K562 (cell line): ENCODE measurements at places on chromosomes 1 and 21.

DNA sequence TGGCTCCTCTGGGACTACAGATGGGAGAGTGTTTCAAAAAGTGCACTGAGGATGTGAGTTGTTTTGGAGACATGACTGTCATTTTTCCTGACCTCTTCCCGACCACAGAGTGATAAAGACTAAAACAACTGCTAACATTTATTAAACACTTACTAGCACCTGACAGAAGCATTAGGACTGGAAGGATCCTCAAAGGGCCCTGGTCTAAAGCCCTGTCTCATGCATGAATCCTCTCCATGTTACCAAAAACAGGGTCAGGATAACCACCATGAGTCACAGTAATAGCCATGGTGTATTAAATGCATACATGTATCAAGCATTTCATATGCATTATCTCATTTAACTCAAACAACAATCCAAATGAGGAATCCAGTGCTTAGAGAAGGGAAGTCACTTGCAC, 11.5 kb downstream of the CYB5RL start:
- no peak for DNase-seq

DNA sequence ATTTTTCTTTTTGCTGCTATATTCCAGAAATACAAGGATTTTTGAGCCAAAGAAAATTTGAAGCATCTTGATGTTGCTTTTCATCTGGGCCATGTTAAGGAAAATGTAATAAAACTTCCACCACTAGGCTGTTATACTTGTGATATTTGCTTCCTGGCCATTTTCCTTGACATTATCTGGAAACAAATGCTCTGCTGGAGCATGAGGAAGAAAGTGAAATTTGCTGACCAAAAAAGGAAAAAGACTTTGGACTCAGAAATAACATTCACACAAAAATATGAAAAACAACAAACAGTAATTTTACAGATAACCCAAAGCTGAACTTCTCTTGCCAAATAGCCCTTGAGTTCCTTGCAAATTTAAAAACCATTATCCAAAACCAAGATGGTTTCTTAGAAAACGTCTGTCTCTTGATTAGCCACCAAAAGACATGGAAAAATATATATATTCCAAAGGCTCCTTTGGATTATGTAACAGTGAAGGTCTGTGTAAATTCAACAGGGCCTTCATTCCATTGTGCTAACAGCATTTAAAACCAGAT, 344.5 kb downstream of the LMX1A start:
- no peak for DNase-seq

DNA sequence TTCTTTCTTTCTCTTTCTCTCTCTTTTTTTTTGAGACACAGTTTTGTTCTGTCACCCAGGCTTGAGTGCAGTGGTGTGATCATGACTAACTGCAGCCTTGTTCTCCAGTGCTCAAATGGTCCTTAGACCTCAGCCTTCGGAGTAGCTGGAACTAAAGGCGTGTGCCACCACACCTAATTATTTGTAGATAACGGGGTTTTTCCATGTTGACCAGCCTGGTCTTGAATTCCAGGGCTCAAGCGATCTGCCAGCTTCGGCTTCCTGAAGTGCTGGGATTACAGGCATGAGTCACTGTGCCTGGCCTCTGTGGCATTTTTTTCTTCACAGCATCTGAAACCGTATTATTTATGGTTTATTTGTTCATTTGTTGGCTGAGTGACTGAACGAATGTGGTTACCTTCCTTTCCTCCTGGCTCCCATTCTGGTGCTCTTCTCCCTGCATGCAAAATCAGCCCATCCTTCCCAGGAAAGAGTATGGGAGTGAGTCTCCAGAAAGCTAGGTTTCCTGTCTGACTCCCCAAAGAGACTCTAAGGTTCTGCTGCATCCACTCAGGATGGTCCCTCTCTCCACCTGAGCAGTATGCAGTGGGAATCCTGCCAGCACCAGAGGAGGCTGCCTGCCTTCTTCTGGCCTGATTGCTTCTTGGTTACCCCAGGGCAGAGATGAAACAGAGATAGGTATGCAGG, 155.0 kb upstream of the BEND5 start:
- DNase-seq: no peak

DNA sequence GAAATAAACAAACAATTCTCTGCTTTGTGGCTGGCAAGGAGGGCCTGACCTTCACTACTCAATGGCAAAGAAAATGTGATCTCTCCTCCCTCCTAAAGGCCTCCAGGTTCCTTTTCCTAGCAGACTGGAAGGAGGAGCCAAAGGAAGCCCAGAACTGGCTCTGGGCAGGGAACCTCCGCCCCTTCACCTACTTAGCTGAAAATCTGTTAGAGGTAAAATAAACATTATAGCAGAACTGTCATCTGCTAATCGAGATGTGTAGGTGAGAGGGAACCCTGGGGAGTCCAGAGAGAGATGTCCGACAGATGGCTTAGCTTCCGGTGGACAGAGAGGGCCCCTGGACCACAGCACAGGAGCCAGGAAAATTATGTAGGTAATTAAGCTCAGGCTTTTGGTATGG, 75.2 kb upstream of the KCNA3 start:
- no peak for DNase-seq

GRCh38 chr1:201248721-201249559, 34.4 kb upstream of the PKP1 start:
- DNase-seq: no peak

DNA sequence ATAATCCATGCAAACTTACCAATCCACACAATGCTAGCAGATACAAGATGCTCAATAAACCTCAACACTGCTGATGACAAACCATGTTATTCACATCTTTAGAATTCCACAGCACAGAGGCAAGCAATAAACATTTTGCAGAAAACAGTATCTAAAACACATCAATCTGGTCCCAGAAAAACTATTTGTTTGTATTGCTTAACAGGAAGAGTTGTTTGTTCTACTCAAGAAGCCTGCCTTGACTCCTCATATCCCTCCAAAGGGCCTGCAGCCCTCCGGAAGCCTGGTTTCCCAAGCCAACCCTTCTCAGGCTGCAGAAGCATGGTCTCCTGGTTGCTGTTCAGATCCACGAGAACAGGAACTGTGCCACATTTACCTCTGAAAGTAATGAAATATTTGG, 139.7 kb downstream of the RERE start:
- no peak for DNase-seq

GRCh38 chr1:155130272-155131006, 2.8 kb downstream of the EFNA1 start:
- DNase-seq: peak; percentile 57

- DNase-seq: peak; percentile 38
Measured at GRCh38 chr1:16207318-16208269, 4.9 kb downstream of the ARHGEF19 start.

GRCh38 chr1:179825798-179826460, 51.7 kb downstream of the TOR1AIP2 start:
- DNase-seq: no peak

DNA sequence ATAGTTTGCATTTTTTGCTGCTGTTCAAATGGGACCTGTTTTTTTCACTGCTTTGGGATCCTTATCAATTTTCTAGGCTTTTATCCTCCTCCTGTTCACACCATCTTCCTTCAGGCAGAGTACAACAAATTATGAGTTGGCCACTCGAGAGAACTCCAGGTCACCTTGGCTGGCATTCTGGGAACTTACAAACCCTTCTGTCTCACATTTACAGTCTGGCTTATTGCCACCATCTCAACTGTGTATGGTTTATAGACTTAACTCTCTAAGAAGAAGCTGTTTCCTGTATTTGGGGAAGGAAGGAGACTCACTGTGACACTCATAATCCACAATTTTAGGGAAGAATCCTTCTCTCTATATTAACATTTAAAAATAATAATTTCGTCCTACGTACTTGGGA, 5.4 kb upstream of the ZNF691 start:
- DNase-seq: no peak

- DNase-seq: no peak
Measured at GRCh38 chr1:170164103-170164763, 18.5 kb downstream of the NTMT2 start.

GRCh38 chr21:38796424-38796823, 9.3 kb upstream of the ETS2 start:
- DNase-seq: no peak

- DNase-seq: no peak
Measured at GRCh38 chr1:205230982-205231381, 3.2 kb downstream of the TMCC2 start.

DNA sequence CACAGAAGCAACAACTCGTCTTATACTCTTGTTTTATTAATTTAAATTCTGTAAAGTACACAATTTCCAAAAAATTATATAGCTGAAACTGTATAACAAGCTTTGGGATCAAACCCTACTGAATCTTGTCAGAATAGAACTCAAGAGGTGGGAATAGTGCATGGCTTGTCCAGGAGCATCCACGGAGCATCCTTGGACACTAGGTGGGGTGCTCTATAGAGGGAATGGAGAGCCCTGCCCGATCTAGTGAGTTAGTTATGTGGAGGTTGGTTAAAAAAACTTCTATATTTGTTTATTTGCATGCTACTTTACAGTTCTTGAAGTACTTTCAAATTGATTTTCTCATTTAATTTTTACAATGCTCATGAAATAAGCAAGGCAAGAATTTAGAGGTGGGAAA, 28.3 kb downstream of the ROR1 start:
- DNase-seq: no peak

DNA sequence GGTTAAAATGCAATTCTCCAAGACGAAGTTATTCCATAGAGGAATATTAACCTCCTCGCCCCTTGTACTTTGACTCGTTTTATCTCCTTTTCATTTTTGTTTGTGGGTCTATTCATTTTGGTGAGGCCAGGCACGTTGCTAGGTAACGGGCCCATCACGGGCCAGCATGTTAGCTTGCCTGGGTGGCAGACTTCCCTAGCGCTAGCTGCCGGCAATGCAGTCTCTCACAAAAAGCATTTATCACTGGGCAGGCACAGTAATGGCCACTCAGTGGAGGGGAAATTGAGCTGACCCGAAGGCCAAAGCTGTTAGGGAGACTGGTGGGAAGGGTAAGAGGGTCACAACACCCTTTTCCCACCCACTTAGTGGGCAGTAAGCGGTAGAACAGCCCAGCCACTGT, 234.4 kb upstream of the FOXD3 start:
- DNase-seq: no peak

DNA sequence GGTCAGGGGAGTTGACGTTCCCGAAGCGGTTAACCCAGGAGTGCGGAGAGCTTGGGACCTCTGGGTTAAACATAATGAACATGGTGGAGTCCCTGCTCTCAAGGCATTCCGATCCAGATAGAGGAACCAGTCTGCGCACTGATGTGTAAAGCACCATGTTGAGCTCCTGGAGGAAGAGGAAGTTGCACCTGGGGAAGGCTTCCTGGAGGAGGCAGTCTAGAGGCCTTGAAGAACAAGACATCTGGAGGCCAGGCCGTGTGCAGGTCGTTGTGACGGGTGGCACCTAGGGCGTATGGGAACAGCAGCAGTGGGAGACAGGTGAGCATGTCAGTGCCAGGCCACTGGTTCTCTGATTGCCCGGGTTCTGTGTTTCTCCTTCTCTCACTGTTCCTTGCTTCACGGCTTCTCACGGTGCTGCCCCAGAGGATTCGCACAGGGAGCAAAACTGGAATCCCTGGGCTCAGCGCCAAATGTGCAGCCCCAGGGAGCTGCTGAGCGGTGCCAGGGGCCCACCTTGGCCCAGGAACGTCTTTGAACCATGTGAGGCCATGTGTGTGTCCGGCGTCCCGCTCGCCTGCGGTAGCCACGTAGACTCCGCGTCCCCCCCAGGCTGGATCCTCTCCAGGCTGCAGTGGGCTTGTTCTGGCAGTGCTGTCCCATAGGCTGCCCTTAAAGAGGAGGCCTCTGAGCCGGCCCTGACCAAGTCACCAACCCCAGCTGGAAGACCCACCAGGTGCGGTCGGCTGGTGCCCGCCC, 122.9 kb upstream of the GALNT2 start:
- DNase-seq: peak; percentile 5

DNA sequence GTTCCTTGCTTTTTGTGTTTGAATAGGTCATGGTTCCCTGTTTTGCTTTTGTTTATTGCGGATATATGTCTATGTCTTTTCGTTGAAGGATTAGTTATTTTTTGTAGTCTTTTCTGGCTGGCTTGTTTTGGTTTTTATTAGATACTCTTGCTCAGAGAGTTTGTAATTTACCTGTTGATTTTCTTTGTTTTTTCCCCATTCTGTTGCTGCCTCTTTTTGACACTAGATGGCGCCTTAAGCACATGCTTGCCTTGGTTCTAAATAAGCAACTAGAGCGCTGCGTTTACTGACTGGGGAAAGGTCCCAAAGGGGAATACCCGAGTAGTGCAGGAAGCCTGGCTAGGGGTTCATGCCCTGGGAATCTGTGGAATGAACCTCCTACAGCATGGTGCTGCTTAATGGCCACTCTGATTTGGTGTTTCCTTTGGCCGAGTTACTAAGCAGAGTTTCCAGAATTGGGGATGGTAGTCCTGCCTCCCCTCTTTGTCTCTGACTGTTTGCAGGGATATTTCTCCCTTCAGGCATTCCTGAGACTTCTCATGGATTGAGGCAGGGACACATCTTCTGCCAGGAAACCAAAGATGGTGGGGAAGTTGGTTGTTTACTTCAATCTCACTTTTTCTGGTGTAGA, 143.2 kb downstream of the PTPRU start:
- peak; percentile 63 for DNase-seq

DNA sequence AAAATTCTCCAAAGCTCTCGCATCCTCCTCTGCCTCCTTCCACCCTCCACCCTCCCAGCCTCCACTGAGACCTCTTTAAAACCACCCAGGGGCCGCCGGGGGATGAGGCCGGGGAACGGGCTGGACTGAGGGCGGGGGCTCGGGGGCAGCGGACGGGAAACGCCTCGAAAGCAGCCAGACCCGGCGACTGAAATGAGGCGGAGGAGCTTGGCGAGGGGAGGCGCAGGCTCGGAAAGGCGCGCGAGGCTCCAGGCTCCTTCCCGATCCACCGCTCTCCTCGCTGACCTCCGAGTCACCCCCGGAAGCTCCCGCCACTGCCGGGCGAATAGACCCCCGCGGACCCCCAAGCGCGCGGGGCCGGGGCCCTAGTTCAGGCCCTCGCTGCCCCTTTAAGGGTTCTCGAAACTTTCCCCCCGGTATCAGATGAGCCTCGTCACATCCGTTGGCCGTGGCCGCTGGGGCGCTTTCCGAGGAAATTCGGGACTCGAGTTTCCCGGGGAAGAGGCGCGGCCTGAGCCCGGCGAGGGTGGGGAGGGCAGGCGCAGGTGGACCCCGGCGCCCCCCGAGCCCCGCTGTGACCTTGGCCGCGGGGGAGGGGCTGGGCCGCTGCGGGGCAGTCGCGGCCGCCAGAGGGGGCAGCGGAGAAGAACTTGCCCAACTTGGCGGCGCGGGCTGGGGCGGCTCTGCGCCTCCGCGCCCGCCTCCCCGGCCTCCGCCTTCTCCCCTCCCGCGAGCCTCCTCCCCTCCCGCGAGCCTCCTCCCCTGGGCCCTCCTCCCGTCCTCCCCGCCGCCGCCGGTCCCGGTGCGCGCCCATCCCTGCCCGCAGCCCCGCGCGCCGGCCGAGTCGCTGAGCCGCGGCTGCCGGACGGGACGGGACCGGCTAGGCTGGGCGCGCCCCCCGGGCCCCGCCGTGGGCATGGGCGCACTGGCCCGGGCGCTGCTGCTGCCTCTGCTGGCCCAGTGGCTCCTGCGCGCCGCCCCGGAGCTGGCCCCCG, at the start of gene BACE2:
BACE2 (plus strand) TSS at position 813 of the 995 bp plus-strand sequence; CDS start at position 917, 104 bp downstream.
- DNase-seq: peak; percentile 68

GRCh38 chr1:202160377-202160940, at the start of gene PTPN7:
PTPN7 (minus strand) TSS chr1:202160602; CDS start chr1:202159402, 1,200 bp downstream.
- peak; percentile 57 for DNase-seq
